ENCODE measurements at places on chromosomes 12 and 14.

- no peak for DNase-seq
These were observed 3.4 kb downstream of the CDK2AP1 start for GRCh38 chr12:123267991-123268843.

DNA sequence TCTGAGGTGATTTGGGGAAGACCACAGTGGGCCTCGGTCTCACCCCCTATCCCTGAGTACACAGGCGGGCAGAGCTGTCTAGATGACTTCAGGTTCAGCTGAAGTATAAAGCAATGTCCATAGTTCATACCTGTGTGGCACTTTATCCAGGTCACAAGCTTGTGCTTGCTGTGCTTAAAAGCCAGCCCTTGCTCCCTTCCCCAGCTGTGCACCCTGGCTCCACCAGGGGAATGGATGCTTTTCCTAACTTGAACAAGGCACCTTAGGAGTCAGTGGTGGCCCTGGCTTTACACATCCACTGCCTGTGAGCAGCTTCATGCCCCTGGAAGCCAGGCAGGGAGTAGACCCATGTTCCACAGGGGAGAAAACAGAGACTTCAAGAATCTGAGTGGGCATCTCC lies 5.5 kb downstream of the CARMIL3 start:
- no peak for DNase-seq

GRCh38 chr14:101132051-101132571 lies 228.6 kb upstream of the RTL1 start:
- no peak for DNase-seq

DNA sequence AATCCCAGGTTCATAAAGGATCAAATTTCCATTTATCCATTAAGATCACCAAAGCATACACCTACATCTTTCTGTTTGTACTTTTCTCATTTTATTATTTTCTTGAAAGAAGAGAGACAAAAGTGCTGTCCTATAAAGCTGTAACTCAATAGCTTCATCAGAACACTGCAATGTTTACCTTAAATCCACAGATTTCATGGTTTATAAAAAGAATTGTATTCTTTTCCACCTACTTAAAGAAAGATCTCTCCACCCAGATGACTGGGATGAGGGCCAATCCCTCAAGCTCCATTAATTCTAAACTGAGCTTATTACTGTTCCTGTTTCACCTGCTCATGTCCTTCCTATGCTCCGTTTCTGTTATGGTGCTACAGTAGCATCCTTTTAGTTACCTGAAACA lies 470.6 kb downstream of the BCAT1 start:
- peak; percentile 10 for DNase-seq

- no peak for DNase-seq
These were observed 103.8 kb downstream of the EGLN3 start for GRCh38 chr14:33847066-33847465.

GRCh38 chr12:57983146-57983857 lies 41.9 kb downstream of the ATP23 start:
- DNase-seq = peak; percentile 56

- DNase-seq = no peak
These were observed 12.9 kb downstream of the GPR84 start for GRCh38 chr12:54351341-54351740.

- no peak for DNase-seq
These were observed 1492.4 kb downstream of the AACS start for GRCh38 chr12:126557659-126558058.

- no peak for DNase-seq
These were observed 1.4 kb downstream of the PPM1A start for GRCh38 chr14:60250257-60251035.

DNA sequence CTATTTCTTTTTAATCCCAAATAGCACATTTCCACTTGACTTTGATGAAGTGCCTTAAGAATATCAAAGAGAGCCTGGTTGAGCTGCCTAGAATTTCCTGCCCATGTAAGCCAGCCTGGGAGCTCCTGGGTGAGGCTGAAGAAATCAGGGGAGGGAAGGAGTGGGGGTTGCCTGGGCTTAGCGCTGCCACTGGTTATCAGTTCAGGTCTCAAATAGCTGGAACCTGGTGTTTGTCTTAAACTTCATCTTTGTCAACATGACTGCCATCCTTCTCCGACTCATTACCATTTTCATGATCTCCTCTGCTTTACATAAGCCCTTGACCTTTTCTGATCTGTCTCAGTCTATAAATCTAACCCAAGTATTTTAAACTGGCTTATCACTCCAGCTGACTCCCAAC lies 151.5 kb downstream of the TTC8 start:
- DNase-seq = no peak

DNA sequence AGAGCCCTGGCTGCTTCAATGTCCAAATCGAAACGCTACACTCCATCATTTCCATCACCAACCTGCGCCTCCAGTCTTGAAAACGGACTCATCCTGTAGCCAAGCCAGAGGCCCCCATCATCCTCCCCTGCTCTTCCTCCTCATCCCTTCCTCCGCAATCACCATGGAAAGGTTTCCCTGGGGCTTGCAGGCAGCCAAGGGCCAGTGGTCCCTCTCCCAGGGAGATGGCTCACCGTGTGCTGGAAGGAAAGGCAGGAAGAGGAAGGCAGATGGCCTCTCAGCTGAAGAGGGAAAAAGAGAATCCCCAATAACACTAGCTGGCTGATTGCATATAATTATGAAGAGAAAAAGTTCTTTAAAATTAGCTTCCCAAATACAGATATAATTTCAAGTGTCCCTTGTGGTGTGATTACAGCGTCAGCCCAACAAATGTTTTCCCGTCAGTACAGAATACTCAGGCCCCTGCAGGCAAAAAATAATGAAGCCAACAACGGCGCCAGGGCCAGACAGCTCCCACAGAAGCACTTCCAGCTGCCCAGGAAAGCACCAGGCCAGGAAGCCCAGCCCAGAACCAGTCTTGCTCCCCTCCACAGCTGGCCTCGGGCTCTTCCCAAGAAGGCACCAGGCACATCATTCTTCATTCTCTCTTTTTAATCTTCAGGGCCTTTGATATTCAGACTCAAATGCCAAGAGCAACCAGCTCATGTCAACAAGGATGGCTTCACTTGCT lies 24.7 kb downstream of the ITPK1 start:
- DNase-seq = no peak

DNA sequence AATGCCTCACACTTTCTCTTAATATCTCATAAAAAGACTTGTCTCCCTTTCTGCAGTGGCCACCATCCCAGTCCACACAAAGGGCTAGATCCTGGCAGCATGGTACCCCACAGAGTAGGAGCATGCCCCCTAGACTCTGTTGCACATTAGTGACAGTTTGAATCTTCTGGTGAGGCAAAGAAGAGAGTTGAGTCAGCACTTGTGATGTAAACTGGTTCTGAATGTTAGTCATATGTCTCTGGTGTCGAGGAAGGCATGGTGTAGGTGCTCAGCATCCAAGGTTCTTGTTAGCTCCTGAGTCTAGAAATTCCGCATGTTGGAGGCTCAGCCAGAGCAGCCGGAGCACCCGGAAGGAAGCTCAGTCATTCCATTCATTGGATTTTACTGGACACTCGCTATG lies 9.8 kb downstream of the TTC9 start:
- no peak for DNase-seq

DNA sequence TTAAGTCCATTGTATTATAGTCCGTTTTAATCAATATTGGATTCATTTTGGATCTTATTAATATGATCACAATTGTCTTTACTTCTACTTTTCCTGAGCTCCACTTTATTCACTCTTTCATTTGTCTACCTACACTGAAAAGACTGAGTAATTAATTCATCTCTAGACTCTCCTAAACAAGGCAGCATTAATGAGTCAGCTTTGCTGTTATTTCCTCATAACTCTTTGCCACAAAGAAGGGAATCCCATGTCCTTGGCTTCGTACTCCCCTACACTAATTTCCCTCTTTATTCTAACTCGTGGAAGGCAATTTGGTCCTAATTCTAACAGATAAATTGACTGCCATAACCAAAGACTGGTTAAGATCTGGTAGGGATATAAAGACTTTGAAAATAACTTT lies 91.9 kb downstream of the ARMH4 start:
- no peak for DNase-seq

GRCh38 chr12:94100990-94101737 lies 47.2 kb upstream of the PLXNC1 start:
- peak; percentile 69 for DNase-seq

GRCh38 chr12:7970475-7971252 lies 34.7 kb upstream of the SLC2A3 start:
- peak; percentile 70 for DNase-seq

DNA sequence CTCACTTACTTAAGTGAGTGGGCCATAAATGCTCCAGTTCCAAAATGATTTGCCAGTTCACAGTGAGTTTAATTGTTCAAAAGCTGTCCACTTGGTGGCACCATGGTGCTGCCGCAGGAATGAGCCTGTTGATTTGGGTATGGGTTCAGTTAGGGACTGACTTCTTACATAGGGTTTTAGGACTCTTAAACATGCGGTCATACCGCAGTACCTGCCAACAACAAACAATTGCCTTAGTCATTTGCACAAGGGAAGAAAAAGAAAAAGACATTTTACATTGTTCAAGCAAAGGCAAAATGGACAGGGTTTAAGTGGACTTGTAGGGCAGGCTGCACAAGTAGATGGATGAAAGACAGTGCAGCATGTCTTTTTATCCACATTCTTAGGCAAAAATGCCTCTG lies 80.0 kb upstream of the DBX2 start:
- DNase-seq = peak; percentile 83

GRCh38 chr12:9118158-9118557 lies 2.4 kb upstream of the A2M start:
- DNase-seq = no peak

DNA sequence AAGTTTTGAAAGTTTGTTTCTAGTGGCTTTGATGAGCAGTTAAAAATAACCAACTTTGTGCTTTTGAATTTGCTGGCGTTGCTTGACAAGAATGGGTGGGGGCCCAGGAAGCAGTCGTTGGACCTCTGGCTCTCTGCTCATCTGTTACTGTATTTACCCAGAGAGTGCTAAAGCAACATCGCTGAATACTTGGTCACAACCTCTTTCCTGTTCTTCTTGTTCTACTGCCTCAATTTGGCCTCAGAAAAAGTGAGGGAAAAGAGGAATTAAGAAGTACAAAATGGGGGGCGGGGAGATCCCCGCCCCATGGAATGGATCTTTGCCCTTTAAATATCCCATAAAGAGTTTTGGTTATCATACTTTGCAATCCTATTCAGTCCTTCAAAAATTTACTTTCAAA lies 221.5 kb upstream of the G2E3 start:
- DNase-seq = no peak

- DNase-seq = no peak
These were observed 564 bp upstream of the THTPA start for GRCh38 chr14:23555533-23555881.

DNA sequence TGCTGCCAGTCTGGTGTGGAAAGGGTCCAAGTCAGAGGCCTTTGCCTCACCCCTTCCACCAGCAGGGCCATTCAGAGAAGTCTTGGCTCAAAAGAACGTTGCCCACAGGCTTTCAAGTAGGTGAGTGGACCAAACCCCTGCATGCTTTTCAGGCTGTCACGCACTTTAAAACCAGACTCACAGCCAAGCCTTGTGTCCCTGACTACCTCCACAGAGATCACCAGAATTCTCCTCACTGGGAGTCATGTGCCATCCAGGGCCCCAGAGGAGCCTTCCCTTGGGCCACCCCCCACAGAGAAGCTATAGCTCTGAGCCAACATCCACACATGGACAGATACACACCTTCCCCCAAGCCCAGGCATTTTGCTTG lies 283.1 kb downstream of the DPF3 start:
- no peak for DNase-seq

DNA sequence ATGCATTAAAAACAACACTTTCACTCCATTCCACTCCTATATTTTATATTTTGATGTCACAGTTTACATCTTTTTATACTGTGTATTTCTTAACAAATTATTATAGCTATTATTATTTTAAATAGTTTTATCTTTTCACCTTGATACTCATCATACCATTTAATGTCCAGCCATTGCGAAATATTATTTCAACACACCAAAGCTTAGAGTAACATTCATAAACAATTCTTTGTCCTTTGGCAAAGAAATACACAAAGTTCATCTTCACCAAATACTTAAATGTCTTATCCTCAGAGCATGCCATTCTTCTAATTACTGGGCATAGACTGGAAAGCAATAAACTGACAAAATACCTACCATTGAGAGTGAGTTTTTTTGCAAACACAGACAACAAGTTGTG lies 1963.4 kb upstream of the FLRT2 start:
- no peak for DNase-seq

GRCh38 chr12:122454250-122454721 lies 31.8 kb upstream of the CLIP1 start:
- no peak for DNase-seq

DNA sequence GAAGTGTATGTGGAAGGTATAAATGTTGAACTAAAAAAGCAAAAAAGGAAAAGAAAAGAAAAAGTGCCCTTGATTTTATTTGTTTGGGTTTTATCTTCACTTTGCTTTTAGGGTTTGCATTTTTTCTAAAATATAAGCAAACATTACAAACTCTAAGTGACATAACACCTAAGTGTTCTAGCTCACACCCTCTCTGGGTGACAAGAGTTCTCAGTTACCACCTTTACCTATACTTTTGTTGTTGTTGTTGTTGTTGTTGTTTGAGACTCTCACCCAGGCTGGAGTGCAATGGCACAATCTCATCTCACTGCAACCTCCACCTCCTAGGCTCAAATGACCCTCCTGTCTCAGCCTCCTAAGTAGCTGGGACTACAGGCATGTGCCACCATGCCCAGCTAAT lies 13.0 kb downstream of the KLRG1 start:
- DNase-seq = no peak

All from NCI-H774 (cell line).